ENCODE measurements at places on chromosomes 6 and 20.

DNA sequence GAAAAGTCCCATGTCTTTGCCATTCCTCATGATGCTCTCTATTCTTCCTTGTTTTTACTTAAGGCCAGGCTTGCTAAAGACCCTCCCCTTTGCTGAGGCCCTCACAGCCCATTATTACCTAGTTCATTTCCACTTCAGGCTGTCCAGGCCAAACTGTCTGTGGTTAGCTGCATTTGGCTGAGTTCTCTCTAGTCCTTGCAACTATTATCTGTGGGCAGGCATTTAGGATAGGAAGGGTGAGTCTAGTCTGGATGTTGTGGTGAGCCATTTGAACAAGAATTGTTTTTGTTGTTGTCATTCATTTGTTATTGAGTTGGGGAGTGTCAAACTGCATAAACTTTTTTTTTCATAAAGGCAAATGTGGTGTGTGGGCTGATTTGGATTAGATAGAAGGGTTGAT lies 182.4 kb downstream of the CD109 start:
- no peak for DNase-seq

DNA sequence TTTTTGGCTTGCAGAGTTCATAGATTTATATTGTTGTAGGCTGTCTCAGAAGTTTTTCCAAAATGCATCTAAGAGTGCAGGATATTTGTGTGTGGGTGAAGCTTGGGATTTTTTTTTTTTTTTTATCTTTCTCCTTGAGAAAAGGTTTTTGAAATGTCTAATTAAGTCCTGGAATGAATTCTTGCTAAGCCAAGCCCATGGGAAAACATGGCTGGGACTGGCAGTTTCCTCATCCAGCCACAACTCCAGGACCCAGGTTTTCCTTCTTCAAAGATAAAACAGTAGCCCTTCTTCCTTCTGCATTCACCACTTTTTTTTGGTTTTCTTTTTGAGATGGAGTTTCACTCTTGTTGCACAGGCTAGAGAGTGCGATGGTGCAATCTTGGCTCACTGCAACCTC lies 242.5 kb upstream of the JAG1 start:
- DNase-seq: no peak

GRCh38 chr6:125165256-125165655 lies 11.7 kb downstream of the TPD52L1 start:
- no peak for DNase-seq

- no peak for DNase-seq
Observed at GRCh38 chr20:33875055-33875454, 63.9 kb downstream of the CHMP4B start.

GRCh38 chr6:134873500-134874388 lies 76.2 kb downstream of the ALDH8A1 start:
- peak; percentile 11 for DNase-seq

DNA sequence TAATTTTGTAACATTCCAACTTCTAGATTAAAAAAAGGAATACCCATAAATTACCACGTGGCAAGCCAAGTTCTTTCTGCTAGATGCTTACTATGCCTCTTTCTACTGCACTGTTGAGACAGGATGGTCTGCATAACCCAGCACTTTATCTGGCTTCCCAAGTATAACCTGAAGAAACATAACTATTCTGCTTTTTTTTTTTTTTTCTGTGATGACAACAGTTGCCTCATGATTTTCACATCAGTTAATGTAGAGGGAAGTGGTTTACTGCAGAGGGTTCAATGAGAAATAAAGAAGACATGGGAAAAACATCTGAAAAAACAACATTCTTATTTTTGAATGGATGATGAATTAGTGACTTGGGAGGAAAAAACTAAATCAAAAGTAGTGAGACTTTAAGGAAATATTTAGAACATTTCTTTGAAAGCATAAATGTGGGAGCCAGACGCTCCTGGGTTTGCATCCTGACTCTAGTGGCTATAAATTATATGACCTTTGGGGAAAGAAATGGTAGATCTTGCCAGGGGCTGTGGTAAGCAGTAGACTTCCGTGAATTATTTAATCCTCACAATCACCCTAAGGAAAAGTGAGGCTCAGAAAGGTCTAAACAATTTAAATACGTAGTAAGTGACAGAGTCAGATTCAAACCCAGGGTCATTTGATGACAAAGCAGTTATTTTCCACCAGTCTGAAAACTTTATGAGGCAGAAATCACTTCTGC lies 230.7 kb downstream of the PHACTR1 start:
- DNase-seq: no peak

GRCh38 chr6:142218446-142218845 lies 71.4 kb downstream of the VTA1 start:
- DNase-seq: no peak

GRCh38 chr6:128513878-128514277 lies 6.5 kb downstream of the PTPRK start:
- no peak for DNase-seq

GRCh38 chr6:154140743-154141142 lies 101.7 kb downstream of the OPRM1 start:
- DNase-seq: no peak

- DNase-seq: no peak
Observed at GRCh38 chr20:48191200-48191599, 405.9 kb upstream of the SULF2 start.

DNA sequence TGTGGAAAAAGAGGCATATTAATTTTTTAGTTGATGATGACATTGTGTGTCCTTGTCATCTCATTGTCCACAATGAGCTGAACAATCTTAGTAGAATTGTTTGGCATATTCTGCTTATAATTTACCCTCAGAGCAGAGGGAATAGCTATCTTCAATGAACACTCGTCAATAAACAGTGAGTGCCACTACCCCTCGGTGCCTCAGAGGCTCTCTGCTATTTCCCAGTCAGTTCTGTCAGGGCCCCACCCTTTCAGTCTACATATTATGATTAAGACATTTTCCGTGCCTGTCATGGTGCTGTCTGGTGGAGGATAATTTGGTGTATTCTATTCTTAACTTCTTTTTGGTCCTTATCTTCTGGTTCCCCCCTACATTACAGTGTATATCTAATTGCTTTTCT lies 31.2 kb downstream of the NUS1 start:
- DNase-seq: no peak

DNA sequence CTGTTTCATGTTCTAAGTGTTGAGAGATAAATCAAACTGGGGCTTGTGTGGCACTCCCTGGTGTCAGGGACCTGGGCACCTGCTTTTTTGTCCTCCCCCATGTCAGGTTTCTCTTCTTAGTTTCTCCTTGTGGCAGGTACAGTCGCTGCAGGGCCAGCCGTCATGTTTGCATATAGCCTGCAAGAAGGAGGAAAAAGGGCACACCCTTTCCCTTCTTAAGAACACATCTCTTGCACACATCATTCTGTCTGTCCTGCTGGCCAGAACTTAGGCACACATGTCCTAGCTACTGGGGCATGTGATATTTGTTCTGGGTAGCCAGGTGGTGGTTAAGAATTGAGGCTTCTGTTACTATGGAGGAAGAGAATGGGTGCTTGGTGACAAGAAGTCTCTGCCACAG lies 27.9 kb downstream of the CDC5L start:
- no peak for DNase-seq

DNA sequence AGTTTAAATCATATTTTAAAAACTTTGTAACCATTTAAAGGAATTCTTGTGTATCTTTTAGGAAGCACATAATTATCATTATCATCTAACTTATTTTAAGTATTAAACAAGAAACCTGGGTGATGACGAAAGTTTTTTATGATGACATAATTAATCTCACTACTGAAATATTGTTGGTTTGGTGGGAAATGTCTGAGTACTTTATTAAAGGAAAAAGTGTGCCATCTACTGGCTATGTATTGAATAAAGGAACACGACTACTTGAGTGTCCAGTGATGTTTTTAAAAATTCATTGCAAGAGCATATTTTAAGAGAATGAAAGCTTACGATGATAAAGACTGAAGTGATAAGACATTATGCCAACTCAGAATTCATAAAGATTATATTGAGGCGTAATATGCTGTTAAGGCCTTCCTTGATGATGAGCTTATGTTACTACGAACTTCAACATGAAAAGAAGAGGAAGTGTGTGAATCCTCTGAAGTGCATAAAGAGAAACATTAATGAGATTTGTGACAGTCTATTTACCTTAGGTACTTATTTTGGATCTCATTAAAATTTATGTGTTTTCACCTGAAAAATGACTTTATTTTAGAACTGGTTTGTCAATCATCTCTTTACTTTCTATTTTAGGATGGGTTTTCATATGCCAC lies 12.0 kb upstream of the TRMT11 start:
- DNase-seq: no peak

GRCh38 chr20:61173961-61174725 lies 77.9 kb upstream of the CDH4 start:
- no peak for DNase-seq

DNA sequence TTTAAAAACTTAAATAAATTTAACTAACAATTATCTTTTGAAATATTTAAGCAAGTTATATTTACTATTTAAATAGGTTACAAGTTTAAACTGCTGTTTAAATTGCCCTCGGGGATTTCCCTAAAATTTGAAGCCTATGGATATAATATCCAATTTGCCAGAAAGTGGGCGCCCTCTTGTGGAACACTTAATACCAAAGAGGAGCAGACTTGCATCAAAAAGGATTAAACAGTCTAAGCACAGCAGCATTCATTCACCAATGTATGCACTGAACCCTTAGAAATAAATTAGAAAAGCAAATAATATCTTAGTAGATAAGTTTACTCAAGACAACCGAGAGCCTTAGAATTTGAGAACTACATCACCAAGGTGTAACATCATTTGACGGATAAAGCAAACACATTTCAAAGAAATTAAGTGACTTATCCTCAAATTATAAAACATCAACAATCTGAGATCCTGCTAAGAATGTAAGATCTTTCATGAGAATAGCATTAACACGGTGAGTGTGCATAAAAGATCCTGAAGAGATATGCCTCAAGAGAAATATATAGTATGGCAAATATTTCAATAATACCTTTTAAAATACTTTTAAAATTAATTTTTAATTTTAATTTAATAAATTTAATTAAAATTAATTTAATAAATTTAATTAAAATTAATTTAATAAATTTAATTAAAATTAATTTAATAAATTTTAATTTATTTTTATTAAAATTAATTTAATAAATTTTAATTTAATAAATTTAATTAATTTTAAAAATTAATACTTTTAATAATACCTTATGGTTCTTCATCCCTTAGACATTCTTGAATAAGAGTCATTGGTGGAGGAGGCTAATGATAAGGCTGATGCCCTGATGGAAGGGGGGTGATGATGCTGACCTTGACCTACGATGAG lies 11.5 kb upstream of the MEP1A start:
- DNase-seq: no peak

DNA sequence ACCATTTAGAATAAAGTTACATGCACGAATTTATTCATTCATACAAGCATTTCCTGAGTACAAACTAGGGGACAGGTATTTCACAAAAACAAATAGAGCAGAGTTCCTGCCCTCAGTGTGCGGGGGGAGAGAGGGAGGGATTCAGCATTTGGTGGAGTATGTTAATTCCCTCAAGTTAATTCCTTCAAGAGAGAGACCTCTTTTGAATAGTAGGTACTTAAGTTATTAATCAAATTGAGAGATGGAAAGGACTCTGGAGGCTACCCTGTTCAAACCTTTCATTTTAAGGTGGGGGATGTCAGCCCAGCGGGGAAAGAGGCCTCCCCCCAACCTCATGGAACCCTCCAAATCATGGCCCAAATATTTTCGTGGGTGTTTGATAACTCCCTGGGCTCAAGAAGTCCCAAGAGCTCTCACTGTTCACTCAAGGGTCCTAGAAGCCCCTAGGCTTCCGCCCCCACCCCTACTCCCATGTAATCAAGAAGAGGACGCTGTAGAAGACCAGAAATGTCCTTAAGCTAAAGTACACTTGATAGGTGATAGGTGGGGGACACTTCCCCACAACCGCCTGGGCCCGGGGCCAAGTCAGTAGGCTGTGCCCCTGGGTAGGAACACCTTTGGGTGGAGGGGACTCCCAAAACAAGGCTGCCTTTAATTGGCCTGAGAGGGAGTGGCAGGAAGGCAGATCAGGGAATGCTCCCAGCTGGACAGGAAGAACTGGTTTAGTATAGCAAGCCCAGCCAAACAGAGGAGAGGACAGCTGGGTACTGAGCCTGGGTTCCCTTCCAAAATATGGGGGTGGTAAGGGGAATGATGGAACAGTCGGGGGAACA lies 2.9 kb downstream of the SDC4 start:
- DNase-seq: no peak

GRCh38 chr20:3699037-3699436 lies 13.4 kb downstream of the SIGLEC1 start:
- no peak for DNase-seq

- DNase-seq: peak; percentile 38
Observed at GRCh38 chr6:106103728-106104109, 17.6 kb downstream of the PRDM1 start.

- no peak for DNase-seq
Observed at GRCh38 chr6:109229536-109229935, 134.2 kb downstream of the CEP57L1 start.

- no peak for DNase-seq
Observed at GRCh38 chr6:41967312-41968287, 26.0 kb upstream of the CCND3 start.

GRCh38 chr20:6081236-6081635 lies 27.4 kb upstream of the LRRN4 start:
- no peak for DNase-seq

- DNase-seq: no peak
Observed at GRCh38 chr6:47151232-47151898, 109.2 kb upstream of the ADGRF1 start.

GRCh38 chr6:4125500-4125899 lies 9.9 kb downstream of the ECI2 start:
- DNase-seq: no peak

- no peak for DNase-seq
Observed at GRCh38 chr20:50982363-50982762, 23.7 kb downstream of the MOCS3 start.

GRCh38 chr6:166162599-166163342 lies 4.9 kb downstream of the TBXT start:
- no peak for DNase-seq

GRCh38 chr6:111683749-111684267 lies 78.1 kb upstream of the TRAF3IP2 start:
- DNase-seq: no peak

GRCh38 chr6:162829013-162829742 lies 101.4 kb downstream of the PACRG start:
- DNase-seq: no peak

GRCh38 chr6:73134588-73134987 lies 90.7 kb downstream of the KHDC1L start:
- no peak for DNase-seq

- DNase-seq: no peak
Observed at GRCh38 chr20:5654557-5654956, 95.6 kb upstream of the SHLD1 start.

DNA sequence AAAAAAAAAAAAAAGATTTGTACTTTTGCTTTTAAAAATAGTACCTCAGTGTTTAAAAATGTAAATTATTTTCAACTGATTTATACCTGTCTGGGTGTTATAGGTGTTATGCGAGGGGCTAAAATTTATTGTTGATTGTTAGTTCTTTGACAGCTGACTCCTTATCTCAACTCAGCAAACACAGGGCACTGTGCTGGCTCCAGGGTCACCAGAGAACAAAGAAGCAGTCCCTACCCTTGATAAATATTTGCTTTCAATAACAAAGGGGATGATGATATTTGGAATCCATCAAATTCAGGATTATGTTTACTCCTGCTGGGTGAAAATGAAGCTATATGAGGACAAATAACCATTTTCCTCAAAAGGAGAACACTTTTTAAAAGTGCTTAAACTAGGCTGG lies 34.2 kb upstream of the KAT14 start:
- no peak for DNase-seq

GRCh38 chr20:57564951-57565642 lies 4.2 kb downstream of the PCK1 start:
- DNase-seq: no peak

GRCh38 chr6:109303640-109304283 lies 78.5 kb downstream of the CD164 start:
- DNase-seq: no peak

All from activated CD4-positive, alpha-beta T cell treated with anti-CD3 and anti-CD28 coated beads for 4 hours (primary cell).